ENCODE measurements at places on chromosomes 4 and X.

- DNase-seq: no peak
Measured at GRCh38 chr4:23952258-23952657, 62.4 kb upstream of the PPARGC1A start.

GRCh38 chr4:95013236-95013635 is 255.5 kb downstream of the BMPR1B start:
- no peak for DNase-seq

DNA sequence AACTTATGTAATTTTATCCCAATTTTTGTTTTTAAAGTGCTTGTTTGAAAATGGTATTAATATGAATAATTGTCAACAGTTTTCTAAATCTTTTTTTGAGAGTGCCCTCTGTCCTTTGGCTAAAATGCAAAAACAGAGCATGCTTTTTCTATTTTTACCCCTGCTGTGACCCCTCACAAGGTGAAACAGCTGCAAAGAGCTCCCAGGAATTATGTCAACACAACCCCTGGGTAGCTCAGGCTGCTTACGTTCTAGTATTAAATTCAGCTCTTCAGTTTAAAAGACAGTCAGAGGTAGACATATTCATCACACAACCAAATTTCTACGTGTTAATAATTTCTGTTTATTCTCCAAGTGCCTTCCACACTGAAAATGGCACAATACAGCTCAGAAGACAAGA is 367.5 kb downstream of the PRDM5 start:
- DNase-seq: no peak

DNA sequence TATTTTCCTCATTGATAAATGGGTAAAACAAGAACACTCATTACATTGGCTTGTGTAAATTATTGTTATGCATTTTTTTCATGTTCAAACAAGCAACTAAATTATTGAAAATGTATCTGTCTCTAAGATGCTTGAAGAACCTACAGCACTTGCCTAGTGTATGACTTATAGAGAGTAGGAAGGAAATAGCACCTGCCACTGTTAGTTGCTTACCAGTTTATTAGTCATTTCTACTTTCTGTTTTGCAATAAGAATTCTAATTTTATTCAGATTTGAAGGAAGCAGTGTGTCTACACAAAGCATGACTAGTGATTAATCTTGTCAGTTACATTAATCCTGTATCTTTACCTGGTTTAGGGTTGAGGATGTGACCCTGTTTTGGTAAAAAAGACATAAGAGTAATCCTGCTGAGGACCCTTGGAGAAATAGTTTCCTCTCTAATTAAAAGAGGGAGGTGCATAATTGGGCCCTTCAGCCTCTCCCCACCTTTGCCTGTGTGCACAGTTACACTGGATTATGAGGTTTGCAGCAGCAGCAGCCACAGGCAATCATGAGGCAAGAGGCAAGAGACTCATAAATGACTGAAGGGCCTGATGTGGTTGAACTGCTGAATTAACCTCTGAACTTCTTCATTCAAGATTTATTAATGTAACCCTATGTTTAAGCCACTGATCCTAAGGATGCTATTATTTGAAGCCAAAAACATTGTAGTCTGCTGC is 1202.1 kb downstream of the ADGRL3 start:
- DNase-seq: no peak
